Neural crest cell (in vitro differentiated cells): ENCODE measurements at places on chromosomes 12 and 14. TPM values are rescaled to one million over a fixed set of nuclear protein-coding genes. Genes with fewer than 3 reads are reported as not detected.

GRCh38 chr14:53019406-53019805 lies 68.6 kb upstream of the FERMT2 start:
- H3K27me3 ChIP-seq: no peaks in the 10 kb centered on the region
- peaks cover 12% of the 10 kb centered on the region for H3K4me1 ChIP-seq
- H3K27ac ChIP-seq: no peak overlapping the region
- H3K36me3 ChIP-seq: no peaks in the 10 kb centered on the region
- no peak overlapping the region for H3K4me3 ChIP-seq

DNA sequence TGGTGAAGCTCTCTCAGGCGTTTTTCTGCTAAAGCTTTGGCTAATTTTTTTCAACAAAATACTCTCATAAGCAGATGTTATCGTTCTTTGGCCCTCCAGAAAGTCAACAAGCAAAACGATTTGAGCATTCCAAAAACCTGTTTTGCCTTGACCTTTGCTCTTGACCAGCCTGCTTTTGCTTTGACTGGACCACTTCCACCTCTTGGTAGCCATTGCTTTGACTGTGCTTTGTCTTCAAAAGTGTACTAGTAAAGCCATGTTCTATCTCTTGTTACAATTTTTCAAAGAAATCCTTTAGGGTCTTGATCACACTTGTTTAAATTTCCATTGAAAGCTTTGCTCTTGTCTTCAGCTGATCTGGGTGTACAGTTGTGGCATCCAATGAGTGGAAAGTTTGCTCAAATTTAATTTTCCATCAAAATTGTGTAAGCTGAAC lies 10.7 kb upstream of the ARID4A start:
- no peak for DNase-seq
- no peak overlapping the region for H3K27ac ChIP-seq
- peaks cover 1% of the 10 kb centered on the region for H3K4me1 ChIP-seq

- H3K4me1 ChIP-seq: no peaks in the 10 kb centered on the region
- H3K27ac ChIP-seq: no peak overlapping the region
- no peak for DNase-seq
- no peak overlapping the region for H3K4me3 ChIP-seq
Measured at GRCh38 chr14:54759982-54760585, 142.5 kb downstream of the GCH1 start.

DNA sequence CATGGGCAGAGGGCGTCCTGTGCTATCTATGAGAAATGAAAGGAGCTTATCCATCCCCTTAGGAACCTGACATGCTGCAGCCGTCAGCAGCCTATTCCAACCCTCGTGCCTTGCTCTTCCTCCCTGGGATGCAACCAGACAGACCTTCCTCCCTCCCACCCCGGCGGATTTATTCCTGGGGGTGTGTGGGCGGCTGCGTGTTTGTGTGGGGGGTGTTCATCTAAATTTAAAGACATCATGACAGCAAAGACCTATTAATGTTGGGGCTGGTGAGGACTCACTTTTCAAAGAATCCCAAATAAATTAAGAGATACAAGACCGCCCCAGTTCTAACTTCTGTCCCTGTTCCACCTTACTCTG lies 52.0 kb downstream of the WSCD2 start:
- H3K27ac ChIP-seq: peak overlapping the region; percentile 57
- no peak overlapping the region for H3K4me3 ChIP-seq
- peaks cover 16% of the 10 kb centered on the region for H3K27me3 ChIP-seq

DNA sequence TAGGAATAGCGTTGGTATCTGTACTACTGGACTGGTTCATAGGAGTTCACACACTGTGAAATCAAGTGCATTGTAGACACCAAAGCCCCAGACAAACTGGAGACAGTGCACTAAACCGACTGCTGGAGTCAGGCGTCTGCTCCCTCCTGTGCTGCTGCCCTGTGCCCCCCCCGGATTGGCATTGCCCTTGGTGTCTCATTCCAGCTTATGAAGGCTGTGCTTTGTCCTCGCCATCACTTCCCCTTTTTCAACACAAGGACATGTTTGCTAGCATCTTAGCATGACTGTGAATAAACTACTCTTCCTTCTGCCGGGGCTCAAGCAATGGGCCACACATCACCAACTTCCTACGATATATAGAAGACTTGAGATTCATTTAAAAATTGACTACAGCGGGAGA lies 84.0 kb downstream of the TMCC3 start:
- no peak overlapping the region for H3K4me3 ChIP-seq
- H3K27ac ChIP-seq: no peak overlapping the region
- peaks cover 13% of the 10 kb centered on the region for H3K4me1 ChIP-seq
- peaks cover 2% of the 10 kb centered on the region for H3K36me3 ChIP-seq
- H3K27me3 ChIP-seq: peaks cover 5% of the 10 kb centered on the region

GRCh38 chr14:58992935-58993334 lies 195.5 kb upstream of the DAAM1 start:
- no peak overlapping the region for H3K27ac ChIP-seq
- no peaks in the 10 kb centered on the region for H3K4me1 ChIP-seq
- no peak overlapping the region for H3K4me3 ChIP-seq

GRCh38 chr12:88122666-88123065 lies 19.2 kb downstream of the CEP290 start:
- H3K27ac ChIP-seq: no peak overlapping the region
- no peaks in the 10 kb centered on the region for H3K4me1 ChIP-seq
- H3K27me3 ChIP-seq: no peaks in the 10 kb centered on the region
- H3K4me3 ChIP-seq: no peak overlapping the region

- H3K27me3 ChIP-seq: no peaks in the 10 kb centered on the region
- DNase-seq: no peak
- H3K4me1 ChIP-seq: peaks cover 4% of the 10 kb centered on the region
- no peak overlapping the region for H3K4me3 ChIP-seq
- H3K27ac ChIP-seq: no peak overlapping the region
Measured at GRCh38 chr12:85968606-85969005, 94.5 kb downstream of the NTS start.

GRCh38 chr14:95870772-95871171 lies 5.9 kb upstream of the TUNAR start:
- no peaks in the 10 kb centered on the region for H3K36me3 ChIP-seq
- peaks cover 3% of the 10 kb centered on the region for H3K4me1 ChIP-seq
- H3K27ac ChIP-seq: no peak overlapping the region
- peaks cover 82% of the 10 kb centered on the region for H3K27me3 ChIP-seq
- H3K4me3 ChIP-seq: no peak overlapping the region

DNA sequence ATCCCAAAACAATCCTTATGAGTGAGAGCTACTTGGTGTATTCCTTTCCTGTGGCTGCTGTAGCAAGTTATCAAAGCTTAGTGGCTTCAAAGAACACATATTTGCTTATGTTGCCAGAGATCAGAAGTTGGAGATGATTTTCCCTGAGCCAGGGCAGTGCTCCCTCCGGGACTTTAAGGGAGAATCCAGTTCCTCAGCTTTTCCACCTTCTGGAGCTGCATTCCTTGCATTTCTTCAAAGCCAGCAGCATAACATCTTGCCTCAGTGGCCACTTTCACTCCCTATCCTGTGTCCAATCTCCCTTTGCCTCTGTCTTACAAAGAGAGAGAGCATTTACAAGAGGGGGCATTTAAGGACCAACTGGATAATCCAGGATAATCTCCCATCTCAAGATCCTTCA lies 33.7 kb downstream of the P2RX7 start:
- H3K36me3 ChIP-seq: no peaks in the 10 kb centered on the region
- H3K27me3 ChIP-seq: no peaks in the 10 kb centered on the region
- no peak overlapping the region for H3K27ac ChIP-seq
- no peak overlapping the region for H3K4me3 ChIP-seq
- no peak for DNase-seq

DNA sequence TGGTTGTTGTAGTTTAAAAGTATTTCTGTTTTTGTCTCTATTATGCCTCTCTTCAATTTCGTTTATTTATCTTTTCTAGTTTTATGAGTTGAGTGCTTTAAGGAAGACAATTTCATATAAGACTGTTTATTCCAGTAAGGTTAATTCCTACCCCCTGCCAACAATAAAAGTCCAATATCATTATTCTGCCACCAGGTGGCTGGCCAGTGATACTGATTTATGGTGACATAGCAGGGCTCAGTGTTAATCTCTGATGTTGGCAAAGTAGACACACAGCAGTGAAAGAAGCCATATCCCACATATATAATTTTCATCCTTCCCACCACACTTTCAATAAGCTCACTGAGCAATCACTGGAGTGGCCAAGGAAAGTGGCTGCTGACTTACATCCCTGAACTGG lies 69.0 kb upstream of the BMP4 start:
- no peak overlapping the region for H3K4me3 ChIP-seq
- no peaks in the 10 kb centered on the region for H3K36me3 ChIP-seq
- no peaks in the 10 kb centered on the region for H3K27me3 ChIP-seq
- no peaks in the 10 kb centered on the region for H3K4me1 ChIP-seq
- H3K27ac ChIP-seq: no peak overlapping the region
- no peak for DNase-seq

DNA sequence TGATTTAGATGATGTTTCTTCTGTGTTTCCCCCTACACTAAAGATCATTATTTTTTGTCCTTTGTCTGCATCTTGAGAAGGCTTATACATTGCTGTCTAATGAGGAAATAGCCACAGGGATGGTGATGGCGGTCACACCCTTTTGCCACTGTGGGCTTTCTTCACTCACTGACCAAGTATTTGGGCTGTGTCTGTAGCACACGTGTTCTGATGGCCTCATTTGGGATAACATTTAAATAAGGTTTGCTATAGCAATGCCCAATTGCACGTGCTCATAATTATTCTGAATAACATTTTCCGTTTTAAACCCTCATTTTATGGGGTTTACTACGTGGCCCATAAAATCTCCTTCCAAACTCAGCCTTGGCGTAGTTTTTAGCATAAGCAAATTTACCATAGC lies 230.3 kb upstream of the PRICKLE1 start:
- peaks cover 6% of the 10 kb centered on the region for H3K4me1 ChIP-seq
- H3K27me3 ChIP-seq: no peaks in the 10 kb centered on the region
- DNase-seq: no peak
- no peaks in the 10 kb centered on the region for H3K36me3 ChIP-seq
- H3K4me3 ChIP-seq: no peak overlapping the region

DNA sequence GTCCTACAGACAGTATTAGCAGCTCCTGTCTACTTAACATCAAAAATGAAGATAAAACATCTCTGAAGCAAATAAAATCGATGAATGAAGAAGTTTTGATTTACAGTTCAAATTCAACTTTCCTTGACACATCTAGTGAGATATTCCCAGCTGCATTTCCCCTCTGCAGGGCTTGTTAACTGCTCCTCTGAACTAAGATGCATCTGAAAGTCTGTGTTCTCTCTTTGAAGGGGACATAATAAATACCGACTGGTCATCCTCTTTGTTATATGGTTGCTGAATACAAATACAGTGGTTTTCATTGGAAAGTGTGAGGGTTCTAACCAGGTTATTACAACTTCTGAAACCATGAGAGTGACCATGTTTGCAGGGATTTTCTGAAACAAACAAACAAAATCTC lies 266.4 kb upstream of the SLC16A7 start:
- no peak for DNase-seq
- H3K27ac ChIP-seq: no peak overlapping the region
- no peak overlapping the region for H3K4me3 ChIP-seq
- peaks cover 3% of the 10 kb centered on the region for H3K36me3 ChIP-seq
- peaks cover 39% of the 10 kb centered on the region for H3K27me3 ChIP-seq

GRCh38 chr14:68375376-68375775 lies 417.5 kb downstream of the ZFP36L1 start:
- H3K27me3 ChIP-seq: no peaks in the 10 kb centered on the region
- H3K4me3 ChIP-seq: no peak overlapping the region
- DNase-seq: no peak
- peaks cover 72% of the 10 kb centered on the region for H3K4me1 ChIP-seq
- peak overlapping the region; percentile 28 for H3K27ac ChIP-seq

DNA sequence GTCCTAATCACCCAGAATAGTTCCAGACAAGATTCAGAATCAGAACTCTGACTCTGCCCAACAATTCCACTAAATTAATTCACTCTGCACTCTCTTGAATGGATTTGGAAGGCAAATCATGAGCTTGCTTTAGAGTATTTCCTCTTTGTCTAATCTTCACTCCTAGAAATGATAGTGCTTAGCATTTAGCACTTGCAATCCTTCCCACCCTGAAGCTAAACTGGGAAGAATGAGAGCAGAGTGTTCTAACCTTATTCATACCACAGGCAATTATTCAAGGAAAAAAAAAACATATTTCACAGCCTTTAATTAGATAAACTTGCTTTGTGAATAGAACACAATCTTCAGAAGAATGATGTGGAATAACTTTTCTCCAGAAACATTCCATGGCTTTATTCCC lies 264.6 kb downstream of the PAWR start:
- peaks cover 22% of the 10 kb centered on the region for H3K4me1 ChIP-seq
- DNase-seq: no peak
- H3K27ac ChIP-seq: no peak overlapping the region
- H3K4me3 ChIP-seq: no peak overlapping the region

GRCh38 chr14:104520620-104521410 lies 58.7 kb upstream of the C14orf180 start:
- H3K4me3 ChIP-seq: no peak overlapping the region
- H3K36me3 ChIP-seq: peaks cover 2% of the 10 kb centered on the region
- no peak for DNase-seq
- no peak overlapping the region for H3K27ac ChIP-seq
- H3K4me1 ChIP-seq: no peaks in the 10 kb centered on the region
- H3K27me3 ChIP-seq: peaks cover 4% of the 10 kb centered on the region

DNA sequence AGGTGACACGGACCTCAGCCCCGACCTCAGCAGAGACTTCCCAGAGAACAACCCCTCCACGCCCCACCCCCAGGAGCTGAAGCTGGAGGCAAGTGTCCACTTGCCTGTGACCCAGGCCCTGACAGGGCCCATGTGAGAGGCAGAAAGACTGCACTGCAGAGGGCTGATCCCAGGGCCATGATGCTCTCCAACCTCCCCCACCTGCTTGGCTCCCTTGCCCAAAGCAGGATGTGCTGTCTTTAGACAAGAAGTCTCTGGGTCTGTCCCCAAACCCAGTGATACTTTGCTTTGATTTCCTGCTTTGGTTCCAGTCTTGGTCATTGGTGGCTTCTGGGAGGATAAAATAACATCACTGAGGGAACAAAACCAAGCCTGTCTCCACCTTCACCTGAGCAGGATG lies 59.4 kb downstream of the BCL11B start:
- no peak overlapping the region for H3K4me3 ChIP-seq
- DNase-seq: no peak
- H3K36me3 ChIP-seq: no peaks in the 10 kb centered on the region
- no peaks in the 10 kb centered on the region for H3K4me1 ChIP-seq
- no peaks in the 10 kb centered on the region for H3K27me3 ChIP-seq

Gene BLTP3B
- 17.8 and 19.0 TPM in 2 replicates for total RNA-seq

Gene NRIP2
- total RNA-seq: not detected in 2 replicates

Gene TEX52
- 0.25 TPM in 1 of 2 replicates, not detected in the other for total RNA-seq

Gene DNAJC22
- total RNA-seq: 0.32 and 0.35 TPM in 2 replicates

Gene PZP
- total RNA-seq: not detected in 2 replicates

Gene RNF212B
- total RNA-seq: not detected in 2 replicates

Gene SLC25A21
- total RNA-seq: 2.2 and 4.2 TPM in 2 replicates

Gene SNW1
- 104 and 107 TPM in 2 replicates for total RNA-seq

Gene SSPN
- total RNA-seq: 4.1 and 4.7 TPM in 2 replicates

Gene RNASE7
- not detected in 2 replicates for total RNA-seq

Gene BBOF1
- 2.7 and 3.1 TPM in 2 replicates for total RNA-seq

Gene SPSB2
- 6.2 and 7.0 TPM in 2 replicates for total RNA-seq

Gene KCNK10
- 8.5 and 11.5 TPM in 2 replicates for total RNA-seq

Gene RHEBL1
- total RNA-seq: 1.2 and 2.1 TPM in 2 replicates
